Activated CD4-positive, alpha-beta T cell treated with anti-CD3 and anti-CD28 coated beads, Interleukin-2, amount 50 U/mL, for 24 hours (primary cell): ENCODE measurements at places on chromosomes 12 and 14.
A peak's percentile ranks its signal among the peaks of the same experiment; 100 is the strongest.

DNA sequence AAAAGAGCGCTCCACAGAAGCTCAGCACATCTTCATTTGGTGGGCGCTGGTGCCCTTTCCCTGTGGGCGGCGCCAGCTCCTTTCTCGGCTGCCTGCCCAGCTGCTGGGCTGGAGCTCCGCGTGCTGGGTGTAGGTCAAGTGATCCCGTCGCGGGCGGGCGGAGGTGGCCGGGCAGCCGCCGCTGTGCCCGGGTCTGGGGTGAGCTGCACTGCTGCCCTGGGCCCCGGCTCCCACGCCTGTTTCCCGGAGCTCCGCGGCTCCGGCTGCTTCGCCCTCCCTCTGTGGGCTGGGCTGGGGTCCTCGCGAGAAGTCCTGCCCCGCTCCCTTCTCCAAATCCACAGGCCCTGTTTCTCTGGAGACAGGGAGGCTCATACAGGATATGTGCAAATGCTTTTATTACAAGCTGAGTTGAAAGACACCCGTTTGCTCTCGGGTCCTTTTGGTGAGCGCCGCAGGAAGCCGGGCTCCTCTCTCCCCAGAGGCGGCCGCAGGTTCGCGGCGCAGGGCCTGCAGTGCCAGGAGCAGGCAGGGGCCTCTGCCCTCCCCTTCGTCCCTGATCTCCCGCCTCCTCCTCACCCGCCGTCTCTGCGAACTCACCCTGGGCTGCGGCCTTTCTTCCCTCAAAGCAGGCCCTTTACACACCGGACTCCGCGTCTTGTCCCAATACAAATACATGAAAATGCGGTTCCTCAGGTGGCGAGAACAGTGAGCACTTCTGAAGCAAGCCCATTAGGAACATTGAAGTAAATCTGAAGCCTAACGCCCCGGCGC lies 67.8 kb upstream of the CAPRIN2 start:
- DNase-seq, result no peak

DNA sequence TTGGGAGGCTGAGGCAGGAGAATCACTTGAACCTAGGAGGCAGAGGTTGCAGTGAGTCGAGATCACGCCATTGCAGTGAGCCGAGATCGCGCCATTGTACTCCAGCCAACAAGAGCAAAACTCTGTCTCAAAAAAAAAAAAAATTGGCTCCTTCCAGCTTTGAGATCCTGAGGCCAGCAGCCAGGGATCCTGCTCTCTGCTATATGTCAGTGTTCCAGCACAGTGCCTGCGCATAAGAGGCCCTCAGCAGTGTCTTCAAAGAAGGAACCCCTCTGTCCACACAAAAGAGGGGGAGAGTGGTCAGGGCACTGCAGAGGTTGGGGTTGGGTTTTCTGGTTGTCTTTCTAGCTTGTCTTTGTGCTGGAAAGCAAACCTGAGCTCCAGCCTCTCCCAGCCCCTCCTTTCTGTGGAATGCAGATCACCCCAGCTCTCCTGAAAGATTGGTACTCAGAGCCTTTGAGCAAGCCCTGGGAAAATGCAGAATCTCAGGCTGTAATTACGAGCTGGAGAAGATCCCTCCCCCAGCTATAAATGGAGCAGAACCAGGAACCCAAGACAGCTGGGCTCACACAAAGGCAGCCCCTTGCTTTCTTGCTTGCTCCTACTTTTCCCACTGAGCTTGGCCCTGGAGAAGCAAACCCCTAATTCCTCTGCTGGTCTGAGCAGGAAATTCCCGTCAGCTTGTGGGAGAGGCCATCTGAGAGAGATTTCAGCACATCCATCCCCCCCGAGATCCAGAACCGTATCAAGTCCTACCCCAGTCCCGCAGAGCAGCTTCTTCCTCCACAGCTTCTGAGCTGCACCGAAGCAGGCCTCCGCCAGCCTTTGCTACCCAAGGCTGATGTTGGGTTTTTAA lies 205.7 kb downstream of the ZFP36L1 start:
- no peak for DNase-seq

DNA sequence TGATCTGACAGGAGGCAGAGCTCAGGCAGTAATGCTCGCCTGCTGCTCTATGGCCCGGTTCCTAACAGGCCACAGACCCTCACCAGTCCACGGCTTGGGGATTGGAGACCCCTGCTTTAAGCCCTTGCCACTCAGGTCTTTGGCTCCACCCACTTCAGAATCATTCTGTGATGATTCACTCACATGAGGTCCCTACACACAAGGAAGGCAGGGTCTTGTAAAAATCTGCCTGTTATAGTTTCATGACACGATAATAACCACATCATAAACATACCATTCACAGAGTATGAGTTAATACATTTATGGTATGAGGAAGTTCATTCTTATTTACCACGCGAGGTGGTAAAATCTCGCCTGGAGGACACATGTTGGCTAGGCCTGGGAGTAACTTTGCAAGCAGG lies 29.0 kb upstream of the MAX start:
- DNase-seq, result no peak

- DNase-seq, result no peak
These were observed 10.2 kb downstream of the DLST start for GRCh38 chr14:74891870-74892269.

DNA sequence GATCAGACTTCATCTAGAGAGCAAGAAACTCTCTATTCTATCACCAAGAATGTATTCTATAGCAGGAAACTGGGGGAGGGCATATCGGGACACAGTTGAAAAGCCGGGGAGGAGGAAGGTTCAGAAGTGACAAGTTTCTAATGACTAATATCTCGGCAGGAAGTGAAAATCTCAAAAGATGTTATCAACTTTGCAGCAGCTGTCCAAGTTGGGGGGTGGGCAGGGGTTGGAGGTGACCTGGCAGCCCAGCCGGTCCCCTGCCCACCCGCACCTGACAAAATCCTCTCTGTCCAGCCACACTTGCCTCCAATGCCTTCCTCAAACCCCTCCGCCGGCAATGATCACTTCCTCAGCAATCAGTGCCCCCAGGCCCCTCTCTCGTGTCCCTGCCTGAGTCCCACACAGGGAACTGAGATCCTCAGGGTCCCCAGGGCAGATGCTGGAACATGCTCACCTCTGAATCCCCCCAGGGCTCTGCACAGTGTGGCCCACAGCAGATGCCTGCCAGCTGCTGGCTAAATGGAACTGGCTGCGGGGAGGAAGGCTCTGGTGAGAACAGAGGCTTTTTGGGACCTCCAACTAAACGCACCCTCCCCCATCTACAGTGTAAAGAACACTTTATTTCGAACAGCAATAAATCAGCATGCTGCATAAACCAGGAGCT lies 43.9 kb downstream of the CCDC88C start:
- peak; percentile 73 for DNase-seq

DNA sequence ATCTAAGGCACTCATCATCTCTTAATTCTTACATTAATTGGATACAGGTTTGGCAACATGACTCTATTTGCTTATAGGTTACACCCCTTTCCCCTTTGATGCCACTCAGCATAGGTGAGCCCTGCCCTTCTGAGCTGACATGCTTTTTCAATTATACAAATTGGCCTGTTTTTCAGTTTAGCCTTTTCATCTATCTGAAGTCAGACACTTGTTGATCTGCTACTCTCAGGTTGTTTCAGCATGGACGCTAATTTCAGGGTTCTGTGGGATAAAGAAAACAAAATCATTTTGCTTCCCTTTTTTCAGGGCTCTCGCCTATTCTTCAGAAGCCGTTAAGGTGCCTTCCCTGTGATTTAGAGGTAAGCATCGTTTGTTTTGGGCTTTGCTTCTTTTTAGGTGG lies 55.3 kb downstream of the DACT1 start:
- DNase-seq, result no peak

- no peak for DNase-seq
These were observed 506.0 kb downstream of the DIO2 start for GRCh38 chr14:79705126-79705894.

- DNase-seq, result no peak
These were observed 612 bp downstream of the TRAPPC6B start for GRCh38 chr14:39169541-39169900.

DNA sequence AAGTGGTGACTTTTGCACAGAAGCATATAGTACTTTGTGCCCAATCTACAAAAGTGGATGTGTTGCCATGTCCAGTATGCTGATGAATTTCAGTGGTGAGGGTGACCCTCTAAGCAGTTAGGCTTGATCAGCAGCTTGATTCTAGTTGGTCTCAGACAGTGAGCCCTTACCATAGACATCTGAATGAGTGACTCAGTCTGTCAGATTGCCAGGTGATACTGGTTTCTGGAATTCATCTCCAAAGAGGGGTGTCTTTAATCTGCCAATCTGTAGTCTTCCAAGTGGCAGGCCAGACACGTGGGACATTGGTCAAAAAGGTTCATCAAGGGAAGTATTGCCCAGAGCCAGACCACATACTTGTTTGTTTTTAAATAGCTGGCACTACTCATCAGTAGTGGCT lies 187.4 kb upstream of the SLC16A7 start:
- no peak for DNase-seq

- DNase-seq, result no peak
These were observed 257.8 kb upstream of the GARIN6 start for GRCh38 chr12:99389751-99390150.

- DNase-seq, result no peak
These were observed 25.5 kb upstream of the ADIPOR2 start for GRCh38 chr12:1665366-1665765.

- no peak for DNase-seq
These were observed 27.7 kb upstream of the BBS10 start for GRCh38 chr12:76375939-76376338.

- DNase-seq, result no peak
These were observed 593 bp downstream of the PIP4P1 start for GRCh38 chr14:20460458-20461224.

DNA sequence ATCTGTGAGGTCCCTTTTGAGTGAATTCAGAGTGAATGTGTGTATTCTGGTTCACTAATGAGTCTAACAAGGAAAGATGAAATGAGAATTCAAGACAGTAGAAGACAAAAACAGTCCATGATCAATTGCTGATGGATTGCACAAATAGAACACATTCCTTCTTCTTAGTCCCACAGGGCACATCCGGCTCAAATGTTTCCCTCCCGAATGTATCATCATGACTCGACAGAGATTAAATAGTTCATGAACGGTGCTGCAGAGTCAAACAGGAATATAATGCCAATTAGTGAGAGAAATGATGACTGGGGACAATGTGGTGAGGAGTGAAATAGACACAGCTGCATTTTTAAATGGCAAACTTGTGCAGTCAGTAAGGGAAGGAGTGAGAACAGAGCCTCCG lies 11.5 kb upstream of the SFSWAP start:
- DNase-seq, result no peak

DNA sequence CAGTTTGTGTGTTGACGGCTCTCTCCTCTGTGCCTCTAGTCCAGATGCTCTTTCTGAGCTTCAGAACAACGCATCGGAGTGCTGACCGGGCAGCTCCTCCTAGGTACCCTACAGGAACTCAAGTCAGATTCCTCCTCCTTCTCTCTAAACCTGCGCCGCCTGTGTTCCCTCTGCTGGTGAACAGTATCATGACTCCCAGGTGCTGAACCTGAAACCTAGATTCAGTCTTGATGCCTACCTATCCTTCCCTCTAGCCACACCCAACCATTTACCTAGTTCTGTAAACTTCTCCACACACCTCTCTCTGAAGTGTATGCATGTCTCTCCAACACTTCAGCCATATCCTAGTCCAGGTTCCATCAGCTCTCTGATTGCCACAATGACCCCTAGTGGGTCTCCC lies 112.7 kb downstream of the EFCAB11 start:
- no peak for DNase-seq

DNA sequence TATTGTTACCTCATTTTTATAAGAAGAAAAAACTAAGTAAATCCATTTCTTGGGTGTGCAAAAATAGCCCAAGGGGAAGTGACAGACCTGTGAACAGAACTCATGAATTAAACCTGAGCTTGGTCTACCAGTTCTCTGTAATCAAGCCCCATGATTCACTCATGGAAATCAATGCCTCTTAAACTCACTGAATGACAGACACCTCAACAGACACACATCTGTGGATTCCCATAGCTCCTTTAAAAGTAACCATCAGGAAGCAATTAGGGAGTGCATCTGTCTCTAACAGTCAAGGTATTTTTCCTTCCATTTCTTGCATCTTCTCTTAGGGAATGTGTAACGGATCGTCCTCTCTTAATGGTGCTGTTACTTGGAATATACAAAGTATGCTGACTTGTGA lies 215.0 kb upstream of the EEA1 start:
- DNase-seq, result no peak

- no peak for DNase-seq
These were observed 16.4 kb downstream of the MANSC1 start for GRCh38 chr12:12333407-12334366.

DNA sequence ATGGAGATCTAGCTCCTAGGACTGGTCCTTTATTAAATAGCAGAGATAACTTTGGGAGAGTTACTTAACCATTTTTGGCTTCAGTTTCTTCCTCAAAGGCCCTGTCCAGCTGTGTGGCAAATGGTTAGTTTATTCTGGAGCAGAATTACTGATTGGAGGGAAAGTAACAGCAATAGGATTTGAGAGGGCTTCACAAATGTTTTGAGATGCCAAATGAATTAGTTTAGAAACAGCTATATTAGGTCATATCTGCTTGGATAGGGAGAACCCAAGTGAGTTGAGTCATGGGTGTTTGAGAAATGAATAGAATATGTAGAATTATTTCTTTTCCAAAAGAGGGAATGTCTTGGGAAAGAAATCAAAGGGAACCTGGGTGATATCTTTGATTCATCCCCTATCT lies 17.5 kb downstream of the RASSF3 start:
- no peak for DNase-seq

DNA sequence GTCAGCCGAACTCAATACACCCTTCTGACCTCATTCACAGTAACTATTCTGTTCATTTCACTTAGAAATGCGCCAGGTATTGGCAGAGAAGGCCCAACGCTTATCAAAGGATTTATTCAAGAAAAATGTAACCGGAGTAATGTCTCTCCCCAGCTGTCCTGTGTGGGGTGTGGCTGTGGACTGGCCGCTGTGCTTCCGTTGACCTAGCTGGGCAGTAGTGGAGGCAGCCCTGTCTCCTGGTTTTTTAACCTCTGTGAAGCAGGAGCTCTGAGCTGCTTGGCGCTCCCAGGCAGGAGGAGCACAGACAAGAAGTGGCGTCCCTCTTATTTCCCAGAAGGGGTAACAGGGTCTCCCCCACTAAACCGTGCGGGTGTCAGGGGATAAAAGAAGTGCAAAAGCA lies 85.2 kb downstream of the ESR2 start:
- DNase-seq, result no peak

GRCh38 chr12:76520348-76520747 lies 39.2 kb downstream of the OSBPL8 start:
- DNase-seq, result no peak

DNA sequence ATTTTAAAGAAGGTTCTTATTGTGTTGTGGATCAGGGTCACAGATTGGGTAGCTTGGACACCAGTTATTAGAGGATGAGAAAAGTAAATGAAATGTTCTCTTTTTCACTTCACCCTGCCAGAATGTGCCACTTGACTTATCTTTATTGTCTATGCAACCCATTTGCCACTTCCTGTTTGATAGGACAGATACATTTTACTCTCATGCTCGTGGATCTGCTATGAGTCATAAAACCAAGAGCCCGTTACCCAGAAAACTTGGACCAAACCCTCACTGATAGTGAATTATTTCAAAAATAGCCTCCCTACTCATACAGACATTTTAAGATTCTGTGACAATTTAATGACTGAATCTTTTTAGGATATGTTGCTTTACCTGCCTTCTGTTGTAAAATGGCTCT lies 1.8 kb downstream of the ISCA2 start:
- no peak for DNase-seq
